Skin of body (tissue), 3 donors: ENCODE measurements at places on chromosomes 2 and 18.

- DNase-seq: peak; percentile 6
Measured at GRCh38 chr2:132871831-132872230, 201.8 kb upstream of the LYPD1 start.

- no peak for DNase-seq
Measured at GRCh38 chr2:120287183-120288015, 34.7 kb downstream of the RALB start.

- DNase-seq: no peak
Measured at GRCh38 chr2:136000502-136000901, 15.1 kb upstream of the DARS1 start.

- DNase-seq: no peak
Measured at GRCh38 chr18:79942786-79943607, 8.5 kb downstream of the SLC66A2 start.

- DNase-seq: no peak
Measured at GRCh38 chr18:45792506-45793263, 32.8 kb upstream of the SIGLEC15 start.

GRCh38 chr18:47179520-47179919, 3.4 kb upstream of the IER3IP1 start:
- DNase-seq: no peak

DNA sequence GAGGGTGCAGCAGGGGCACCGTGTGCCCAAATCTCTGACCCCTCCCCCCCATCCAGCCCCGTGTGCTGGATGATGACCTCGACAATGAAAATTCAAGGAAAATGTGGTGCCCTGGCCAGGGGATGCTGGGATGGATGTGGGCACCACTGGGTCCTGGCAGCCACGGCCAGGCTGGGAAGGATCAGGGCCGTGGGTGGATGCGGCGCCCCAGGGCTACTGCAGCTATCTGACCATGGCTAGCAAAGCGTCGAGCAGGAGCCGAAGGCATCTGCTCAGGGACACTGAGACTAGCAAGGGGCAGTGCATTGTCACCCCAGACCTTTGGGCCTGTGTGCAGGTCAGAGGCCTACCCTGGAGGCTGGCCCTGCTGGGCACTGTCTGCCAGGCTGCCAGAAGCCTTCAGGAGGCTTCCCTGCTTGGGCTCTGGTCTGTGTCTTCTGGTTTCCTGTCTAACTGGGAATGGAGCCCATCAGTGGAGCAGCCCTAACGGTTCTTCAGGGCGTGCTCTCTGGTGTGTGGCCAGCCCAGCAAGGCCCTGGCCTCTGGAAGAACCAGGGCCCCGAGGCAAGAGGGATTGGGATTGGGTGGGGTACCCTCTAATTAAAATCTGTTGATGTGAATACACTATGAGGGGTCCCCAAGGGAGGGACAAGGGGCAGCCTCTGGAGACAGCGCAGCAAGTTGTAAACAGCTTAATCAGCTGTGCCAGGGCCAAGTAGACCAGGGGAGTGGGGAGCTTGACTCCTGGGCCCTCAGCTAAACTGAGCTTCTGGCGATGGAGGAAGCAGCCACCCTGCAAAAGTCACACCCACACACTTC, 98.0 kb downstream of the STPG4 start:
- peak; percentile 23 for DNase-seq

DNA sequence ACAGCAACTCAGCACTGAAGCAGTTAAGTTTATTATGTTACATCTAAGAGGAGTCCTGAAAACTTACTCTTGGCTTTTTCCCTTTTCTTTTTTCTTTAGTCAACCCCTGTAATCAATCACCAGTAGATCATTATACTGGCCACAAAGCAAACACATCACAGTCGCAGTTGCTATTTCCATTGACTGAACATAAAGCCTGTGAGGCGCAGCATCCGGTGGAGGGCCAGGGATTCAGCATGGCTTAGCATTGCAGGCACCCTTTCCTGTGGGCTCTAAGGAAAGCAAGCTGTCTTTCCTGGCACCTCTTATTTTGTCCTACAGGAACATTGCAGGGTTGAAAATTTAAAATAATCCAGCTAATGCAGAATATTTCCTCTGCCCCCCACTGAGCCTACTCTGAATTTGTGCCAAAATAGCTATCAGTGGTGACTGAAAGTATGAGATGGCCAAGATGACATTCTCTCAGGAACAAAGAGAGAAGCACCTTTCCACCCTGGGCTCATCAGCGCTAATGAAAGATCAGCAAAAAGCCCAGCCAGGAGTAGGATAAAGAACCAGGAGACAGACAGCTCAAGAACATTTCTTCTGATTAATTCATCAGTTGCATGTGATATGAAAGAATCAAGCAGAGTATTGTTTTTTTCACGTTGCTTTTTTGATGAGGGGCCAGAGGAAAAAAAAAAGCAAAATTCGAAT, 85.3 kb upstream of the SULT1C3 start:
- no peak for DNase-seq

DNA sequence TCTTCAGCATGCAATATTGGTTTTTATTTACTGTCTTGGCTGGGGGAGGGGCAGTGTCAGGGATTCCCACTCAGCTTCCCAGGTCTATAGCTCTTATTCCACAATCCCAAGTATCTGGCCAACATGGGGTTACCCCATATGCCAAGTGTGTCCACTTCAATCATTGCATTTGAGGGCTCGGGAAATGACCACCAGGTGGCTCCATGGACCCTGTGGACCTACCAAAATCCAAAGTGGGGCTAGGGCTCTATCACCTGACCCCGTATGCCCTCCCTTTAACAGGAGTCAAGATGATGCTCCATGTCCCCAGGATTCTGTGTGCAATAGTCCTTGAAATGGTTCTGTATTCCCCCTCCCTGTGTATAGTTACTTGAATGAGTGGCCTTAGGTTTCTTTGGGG, 12.1 kb upstream of the TRAF3IP1 start:
- DNase-seq: no peak

DNA sequence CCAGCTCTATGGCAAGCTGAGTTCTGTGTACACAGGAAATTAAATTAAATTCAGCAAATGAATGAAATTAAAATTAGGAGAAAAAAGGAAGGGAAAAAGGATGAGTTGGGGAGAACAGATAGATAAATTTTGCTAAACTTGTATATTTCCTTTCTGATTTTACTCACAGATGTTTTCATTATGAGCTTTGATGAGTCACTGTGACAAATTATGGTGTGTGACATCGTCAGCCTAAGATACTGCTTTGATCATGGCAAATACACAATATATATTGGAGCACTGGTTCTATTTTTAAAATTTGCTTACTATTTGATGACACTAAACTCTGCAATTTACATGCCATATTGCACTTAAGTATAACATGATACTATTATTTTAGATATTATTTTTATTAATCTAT, 464.6 kb upstream of the SPHKAP start:
- no peak for DNase-seq

DNA sequence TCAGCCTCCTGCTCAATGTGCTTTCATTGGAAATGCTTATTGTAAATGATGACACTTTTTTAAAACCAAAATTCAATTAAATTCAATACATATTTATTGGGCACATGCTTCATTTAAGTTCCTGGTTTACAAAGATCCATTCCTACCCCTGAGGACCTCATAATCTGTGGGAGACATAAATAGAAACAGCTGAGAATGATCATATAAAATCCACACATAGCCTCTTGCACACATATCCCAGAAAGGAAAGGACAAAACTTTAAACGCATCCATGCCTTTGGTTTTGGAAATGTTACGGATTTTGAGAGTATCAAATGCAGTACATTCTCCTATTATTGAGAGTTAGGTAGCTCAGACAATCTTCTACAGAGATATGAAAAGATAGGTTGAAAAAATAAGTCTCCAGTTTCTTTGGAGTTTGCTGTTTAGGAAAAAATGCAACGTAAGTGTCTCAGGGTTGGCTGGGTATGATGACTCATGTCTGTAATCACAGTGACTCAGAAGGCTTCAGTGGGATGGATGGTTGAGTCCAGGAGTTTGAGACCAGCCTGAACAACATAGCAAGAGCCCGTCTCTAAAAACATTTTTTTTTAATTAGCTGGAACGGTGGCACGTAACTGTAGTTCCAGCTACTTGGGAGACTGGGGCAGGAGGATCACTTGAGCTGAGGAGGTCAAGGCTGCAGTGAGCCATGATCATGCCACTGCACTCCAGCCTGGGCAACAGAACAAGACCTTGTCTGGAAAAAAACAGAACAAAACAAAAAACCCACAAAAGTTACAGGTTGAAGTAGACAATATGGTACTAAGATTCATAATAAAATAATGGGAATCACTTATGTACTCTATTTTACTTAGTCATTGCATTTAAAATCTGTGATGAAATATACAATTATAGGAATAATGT, 3.9 kb upstream of the PRELID3A start:
- DNase-seq: peak; percentile 43

GRCh38 chr2:39154944-39155343, 34.1 kb upstream of the SOS1 start:
- DNase-seq: no peak

- DNase-seq: no peak
Measured at GRCh38 chr2:210461401-210461800, 15.2 kb downstream of the LANCL1 start.

- no peak for DNase-seq
Measured at GRCh38 chr2:147076634-147077033, 768.2 kb upstream of the ACVR2A start.

DNA sequence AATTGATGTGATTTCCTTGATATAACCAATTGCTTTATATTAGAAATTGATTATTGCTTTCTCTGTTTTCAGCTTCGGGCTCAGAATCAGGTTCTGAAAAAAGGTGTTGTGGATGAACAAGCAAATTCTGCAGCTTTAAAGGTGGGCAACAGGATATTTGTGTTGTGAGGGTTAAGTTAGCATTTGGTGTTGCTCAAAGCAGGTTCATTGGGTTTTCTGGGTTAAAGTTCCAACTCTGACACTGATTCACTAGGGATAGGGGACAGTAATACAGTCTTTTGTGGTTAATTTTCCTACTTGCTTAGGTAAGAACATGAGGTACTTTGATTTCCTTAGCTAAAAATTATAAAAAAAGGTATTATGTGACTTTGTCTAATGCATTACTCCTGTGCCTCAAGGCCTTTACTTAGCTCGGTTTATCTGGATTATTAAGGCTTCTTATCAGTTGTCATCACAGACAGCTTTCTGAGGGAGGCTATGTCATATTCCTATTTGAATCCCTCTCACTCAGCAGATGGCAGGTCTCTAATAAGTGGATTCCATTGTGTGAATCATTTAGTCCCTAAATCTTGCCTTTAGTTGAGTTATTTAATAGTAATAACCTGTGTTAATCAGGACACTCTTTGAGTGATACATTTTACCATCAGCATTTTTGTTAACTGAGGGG, 78.9 kb upstream of the STON1 start:
- DNase-seq: no peak

DNA sequence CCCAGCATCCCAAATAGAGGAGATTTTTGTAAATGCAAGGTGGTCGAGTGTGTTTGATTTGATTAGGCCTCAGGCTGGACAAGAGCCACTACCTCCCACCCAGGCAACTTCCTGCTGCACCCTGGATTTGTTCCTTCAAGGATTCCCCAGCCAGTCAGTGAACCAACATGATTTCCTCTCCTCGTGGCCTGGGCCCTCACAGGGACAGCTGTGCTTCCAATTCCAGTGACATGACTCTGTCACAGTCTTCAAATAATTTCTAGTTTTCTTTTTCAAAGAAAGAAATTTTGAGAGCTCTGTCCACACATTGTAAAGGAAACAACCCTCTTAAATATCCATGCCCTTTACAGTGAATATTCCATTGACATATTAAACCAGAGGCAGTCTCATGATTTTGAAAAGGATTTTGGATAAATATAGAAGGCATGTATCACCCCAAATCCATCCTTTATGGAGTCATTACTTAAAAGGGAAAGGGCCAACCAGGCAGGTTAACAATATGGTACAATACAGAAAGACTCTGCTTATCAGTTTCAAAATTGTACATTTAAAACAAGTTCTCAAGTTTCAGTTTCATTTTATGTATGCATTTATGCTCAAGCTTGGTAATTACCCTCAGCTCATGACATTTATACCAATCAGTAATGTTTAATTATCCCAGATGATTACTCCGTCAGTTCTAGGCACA, 121.3 kb upstream of the FOSL2 start:
- no peak for DNase-seq

DNA sequence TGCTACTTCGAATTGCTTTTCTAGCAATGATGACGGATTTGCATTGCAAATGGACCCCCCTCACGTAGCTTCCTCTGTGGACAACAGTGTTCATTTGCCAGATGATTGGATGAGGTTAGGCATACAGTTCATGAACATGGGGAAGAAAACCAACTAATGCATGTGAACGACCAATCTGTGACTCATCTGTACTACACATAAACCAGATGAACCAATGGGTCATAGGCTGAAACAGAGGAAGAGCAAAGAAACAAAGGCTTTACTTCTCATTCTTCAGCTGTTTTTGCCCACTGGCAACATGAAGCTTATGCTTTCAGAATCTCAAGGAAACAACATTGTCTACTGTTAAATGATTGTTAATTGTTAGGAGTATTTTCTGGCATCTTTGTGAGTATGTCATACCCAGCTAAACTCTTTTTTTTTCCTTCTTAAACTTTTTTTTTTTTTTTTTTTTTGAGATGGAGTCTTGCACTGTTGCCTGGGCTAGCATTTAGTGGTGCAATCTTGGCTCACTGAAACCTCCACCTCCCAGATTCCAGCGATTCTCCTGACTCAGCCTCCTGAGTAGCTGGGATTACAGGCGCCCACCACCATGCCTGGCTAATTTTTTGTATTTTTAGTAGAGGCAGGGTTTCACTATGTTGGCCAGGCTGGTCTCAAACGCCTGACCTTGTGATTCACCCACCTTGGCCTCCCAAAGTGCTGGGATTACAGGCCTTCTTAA, 35.5 kb downstream of the EFEMP1 start:
- no peak for DNase-seq

GRCh38 chr2:157813467-157813866, 62.7 kb downstream of the ACVR1 start:
- no peak for DNase-seq

DNA sequence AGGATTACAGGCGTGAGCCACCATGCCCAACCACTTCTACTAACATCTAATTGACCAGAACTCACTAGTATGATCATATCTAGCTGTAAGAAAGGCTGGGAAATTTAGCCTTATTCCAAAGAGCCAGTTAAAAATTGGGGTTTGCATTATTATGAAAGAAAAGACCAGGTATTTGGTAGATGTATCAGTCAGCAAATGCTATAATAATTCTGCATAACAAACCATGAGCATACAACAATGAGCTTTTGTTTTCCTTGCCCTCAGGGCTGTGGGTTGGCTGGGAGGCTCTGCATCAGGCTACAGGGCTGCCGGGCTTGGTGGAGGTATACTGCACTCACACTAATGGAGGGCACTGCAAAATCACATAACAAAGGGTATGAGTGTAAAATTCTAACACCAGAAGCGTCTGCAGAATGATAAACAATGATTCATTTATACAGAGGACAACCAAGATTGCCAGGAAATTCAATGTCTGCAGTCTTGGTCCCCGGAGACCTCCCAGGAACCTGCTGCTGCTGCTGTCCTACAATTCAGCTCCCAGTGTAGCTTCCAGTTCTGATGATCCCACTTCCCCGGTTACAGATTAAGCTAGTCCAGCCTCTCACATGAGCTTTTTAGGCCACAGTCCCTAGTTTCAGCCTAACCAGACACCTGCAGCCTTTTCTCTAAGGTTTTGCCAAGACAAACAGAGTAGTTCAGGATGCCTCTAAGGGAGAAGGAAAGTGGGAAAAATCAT, 32.2 kb upstream of the ST3GAL5 start:
- DNase-seq: no peak
